Right renal cortex interstitium (tissue), 3 donors: ENCODE measurements at places on chromosomes 16 and 17. TPM values are rescaled to one million over a fixed set of nuclear protein-coding genes. Genes with fewer than 3 reads are reported as not detected.

GRCh38 chr16:24984903-24985675, 30.1 kb downstream of the ARHGAP17 start:
- no peak for DNase-seq

- no peak for DNase-seq
Measured at GRCh38 chr17:41434005-41434404, 6.8 kb downstream of the KRT38 start.

- DNase-seq = no peak
Measured at GRCh38 chr17:55681342-55681700, 41.3 kb downstream of the TMEM100 start.

- no peak for DNase-seq
Measured at GRCh38 chr16:79571065-79571902, 29.3 kb downstream of the MAF start.

Gene TBC1D3C
- not detected for polyA plus RNA-seq
